ENCODE measurements at places on chromosomes 3 and 15. TPM values are rescaled to one million over a fixed set of nuclear protein-coding genes. Genes with fewer than 3 reads are reported as not detected.

GRCh38 chr3:47380026-47380600 is 708 bp upstream of the PTPN23 start:
- DNase-seq = no peak
- H3K27me3 ChIP-seq = no peaks in the 10 kb centered on the region
- no peaks in the 10 kb centered on the region for H3K4me1 ChIP-seq

The AADAC gene
- polyA plus RNA-seq = not detected

The ALDH1A2 gene
- polyA plus RNA-seq = 1.2 TPM

DNA sequence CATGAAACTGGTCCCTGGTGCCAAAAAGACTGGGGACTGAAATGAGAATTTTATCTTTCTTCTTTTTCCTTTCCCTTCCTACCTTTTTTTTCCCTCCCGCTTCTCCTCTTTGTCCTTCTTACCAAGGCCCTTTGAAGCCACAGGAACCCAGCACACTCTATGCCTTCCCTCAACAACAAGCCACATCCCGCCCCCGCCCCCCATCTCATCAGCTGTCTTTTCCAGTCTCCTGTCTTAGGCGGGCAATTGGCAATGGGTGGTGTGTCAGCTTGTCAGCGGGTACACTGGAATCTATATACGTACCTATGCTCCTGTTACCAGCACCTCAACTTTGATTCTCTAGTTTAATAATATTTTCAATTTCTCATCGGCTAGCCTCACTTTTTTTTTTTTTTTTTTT is 56.3 kb upstream of the CHD2 start:
- H3K4me3 ChIP-seq = no peak overlapping the region
- no peaks in the 10 kb centered on the region for H3K27me3 ChIP-seq
- H3K4me1 ChIP-seq = no peaks in the 10 kb centered on the region
- DNase-seq = no peak
- no peak overlapping the region for H3K27ac ChIP-seq
- H3K36me3 ChIP-seq = no peaks in the 10 kb centered on the region

All from sigmoid colon (tissue), 7 donors.